Brain (organoid and tissue), 16 donors: ENCODE measurements at places on chromosomes 2 and 18.
A peak's percentile ranks its signal among the peaks of the same experiment; 100 is the strongest.

DNA sequence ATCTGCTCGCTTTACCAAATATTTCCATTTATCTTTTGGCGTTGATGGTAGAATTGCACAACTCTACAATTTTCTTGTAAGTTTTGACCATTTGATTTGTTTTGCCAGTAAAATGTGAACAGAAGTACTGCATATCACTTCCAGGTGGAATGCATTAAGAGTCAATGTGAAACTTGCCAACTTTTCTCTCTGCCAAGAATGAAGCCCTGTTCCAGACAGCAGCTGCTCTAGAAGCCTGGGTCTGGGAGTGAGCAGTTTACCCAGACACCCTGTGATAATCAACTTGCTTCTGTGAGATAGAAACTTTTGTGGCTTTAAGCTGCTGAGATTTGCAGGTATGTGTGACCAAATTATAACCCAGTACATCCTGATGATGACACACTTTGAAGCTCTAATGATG is 115.9 kb upstream of the SYT4 start:
- DNase-seq, result no peak

DNA sequence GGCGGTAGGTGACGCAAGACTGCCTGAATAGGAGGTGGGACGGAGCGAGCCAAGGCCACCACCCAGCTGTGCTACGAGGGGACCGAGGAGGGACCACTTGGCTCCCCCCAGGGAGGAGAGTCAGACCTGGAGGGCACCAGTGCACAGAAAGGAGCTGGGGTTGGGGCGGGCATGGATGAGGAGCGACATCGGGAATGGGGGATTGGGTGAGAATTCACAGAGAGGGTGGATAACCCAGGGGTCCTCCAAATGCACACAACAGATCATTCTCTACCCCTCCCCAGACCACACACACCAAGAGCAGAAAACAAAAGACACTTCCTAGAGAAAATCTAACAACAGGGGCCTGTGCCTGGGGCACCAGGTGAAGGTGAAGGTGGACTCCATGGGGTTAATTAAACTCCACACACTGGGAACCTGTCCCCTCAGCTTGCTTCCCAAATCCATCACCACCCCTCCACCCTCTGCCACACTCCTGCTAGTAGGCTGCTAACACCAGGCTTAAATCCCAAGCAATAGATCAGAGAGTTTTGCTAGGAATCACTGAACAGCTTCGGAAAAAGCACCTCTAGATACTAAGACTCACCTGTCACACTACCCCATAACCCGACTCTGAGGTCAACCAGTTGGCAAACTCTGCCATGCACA is 274.6 kb downstream of the EIPR1 start:
- DNase-seq, result no peak

DNA sequence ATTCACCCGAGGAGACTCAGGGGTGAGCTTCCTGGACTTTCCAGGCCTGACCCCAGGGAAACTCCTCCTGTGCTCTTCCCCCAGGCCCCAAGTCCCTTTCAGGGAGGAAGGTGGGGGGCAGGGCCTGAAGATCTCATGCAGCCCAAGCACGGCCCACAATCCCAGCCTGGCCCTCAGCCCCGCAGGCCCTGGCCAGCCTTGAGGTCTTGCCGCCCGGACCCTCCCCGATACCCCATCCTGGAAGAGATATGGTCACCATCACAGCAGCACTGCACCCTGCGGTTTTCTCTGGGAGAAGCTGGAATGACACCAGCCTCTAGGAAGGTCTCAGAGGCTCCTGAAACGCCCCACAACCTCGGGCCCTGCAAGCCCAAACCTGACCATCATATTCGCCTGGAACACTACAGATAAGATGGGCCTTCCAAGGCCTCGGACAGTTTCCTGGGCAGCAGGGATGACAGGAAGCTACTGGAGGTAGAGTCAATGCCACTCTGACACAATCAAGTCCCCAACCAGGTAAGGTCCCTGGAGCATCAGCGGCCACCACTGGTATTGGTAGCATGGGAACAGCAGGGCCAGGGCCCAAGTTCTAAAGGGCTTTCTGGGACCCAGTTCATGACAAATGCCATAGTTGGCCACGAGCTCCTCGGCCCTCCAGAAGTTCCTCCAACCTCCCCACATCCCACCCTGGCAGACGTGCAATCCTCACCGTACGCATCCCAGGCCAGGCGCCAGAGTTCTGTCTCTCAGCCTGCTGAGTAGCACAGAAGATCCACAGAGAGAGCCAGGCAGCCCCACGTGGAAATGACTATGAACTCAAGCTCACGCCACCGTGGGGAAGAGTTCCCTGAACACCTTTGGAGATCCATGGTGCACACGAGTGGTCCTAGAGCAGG is 8.6 kb downstream of the SDC1 start:
- no peak for DNase-seq

DNA sequence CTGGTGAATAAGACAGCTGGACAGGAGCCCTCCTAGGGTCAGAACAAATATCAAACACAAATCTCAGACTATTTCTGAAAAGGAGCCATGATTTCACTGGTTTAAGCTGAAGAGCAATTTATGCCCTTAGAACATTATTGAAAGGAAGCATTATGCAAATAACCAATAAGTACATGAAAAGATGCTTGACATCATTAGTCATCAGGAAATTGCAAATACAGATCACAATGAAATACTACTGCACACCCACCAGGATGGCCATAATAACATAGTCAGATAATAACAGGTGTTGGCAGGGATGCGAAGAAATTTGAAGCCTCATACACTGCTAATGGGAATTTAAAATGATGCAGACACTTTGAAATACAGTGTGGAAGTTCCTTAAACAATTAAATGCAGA is 176.4 kb upstream of the RAB6C start:
- no peak for DNase-seq

- no peak for DNase-seq
Measured at GRCh38 chr2:6164986-6165747, 473.0 kb downstream of the SOX11 start.

DNA sequence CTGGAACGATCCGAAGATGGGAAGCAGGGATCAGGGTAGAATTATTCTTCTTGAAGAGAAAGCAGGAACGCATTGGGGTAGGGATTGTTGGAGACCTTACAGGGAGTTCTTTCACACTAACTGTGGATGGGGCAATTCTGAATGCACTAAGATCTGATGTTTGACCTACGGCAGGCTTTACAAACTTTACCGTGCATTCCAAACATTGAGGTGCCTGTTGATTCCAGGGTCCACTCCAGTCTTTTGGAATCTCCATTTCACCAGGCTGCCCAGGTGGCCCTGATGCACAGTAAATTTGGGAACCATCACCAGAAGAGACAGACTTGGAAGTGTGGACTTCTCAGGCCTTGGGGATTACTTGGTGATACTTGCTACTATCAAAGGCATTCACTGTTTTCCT is 76.9 kb downstream of the RFTN2 start:
- no peak for DNase-seq

GRCh38 chr2:127155947-127156346 is 49.0 kb upstream of the BIN1 start:
- no peak for DNase-seq

GRCh38 chr18:10495936-10496335 is 29.9 kb upstream of the NAPG start:
- DNase-seq, result no peak

DNA sequence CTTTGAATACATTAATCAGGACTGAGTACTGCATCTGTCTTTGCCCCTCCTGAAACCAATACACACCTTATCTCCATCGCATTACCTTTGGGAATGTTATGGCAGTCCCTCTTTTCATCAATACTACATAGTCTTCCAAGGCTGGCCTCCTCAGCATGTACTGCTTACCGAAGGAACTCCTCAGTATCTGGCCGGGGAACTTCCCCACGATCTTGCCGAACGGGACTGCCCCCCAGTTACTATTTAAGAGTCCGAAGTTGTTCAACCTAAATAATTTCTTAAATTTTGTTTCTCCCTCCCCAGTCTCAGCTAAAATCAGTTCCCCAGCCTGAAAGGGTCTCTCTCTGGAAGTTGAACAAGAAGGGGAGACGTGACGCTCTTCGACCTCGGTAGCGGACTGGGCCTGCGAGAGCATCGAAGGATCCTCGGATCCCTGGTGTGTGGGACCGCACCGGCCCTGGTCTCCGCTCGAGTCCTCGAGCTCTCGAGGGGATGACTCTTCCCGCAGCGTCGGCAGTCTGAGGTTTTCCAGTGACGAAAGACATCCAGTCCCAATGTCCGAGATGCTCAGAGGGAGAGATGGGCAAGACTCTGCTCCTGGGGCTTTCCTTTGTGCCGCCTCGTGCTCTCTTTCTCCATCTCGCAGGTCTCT is 489 bp downstream of the TRMT61B start:
- DNase-seq, result no peak

- DNase-seq, result no peak
Measured at GRCh38 chr2:238739668-238740067, 108.2 kb upstream of the TWIST2 start.

DNA sequence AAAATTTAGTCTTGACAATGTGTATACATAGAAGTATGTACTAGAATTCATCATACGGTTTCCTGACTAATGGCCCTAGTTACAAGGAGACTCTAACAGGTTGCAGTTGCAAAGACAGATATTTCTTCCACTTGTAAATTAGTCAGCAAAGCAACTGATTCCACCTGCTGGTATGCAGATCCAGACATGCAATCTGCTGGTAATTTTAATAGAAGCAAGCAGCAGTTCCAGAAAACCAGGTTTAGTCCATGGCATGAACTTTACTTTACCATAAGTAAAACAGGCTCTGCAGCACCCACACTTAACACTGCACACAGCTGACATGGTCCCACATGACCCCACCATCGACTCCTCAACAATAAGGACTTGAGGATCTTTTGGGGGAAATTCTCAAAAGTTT is 110.9 kb upstream of the SP3 start:
- DNase-seq, result peak; percentile 17

- DNase-seq, result no peak
Measured at GRCh38 chr2:181774685-181775084, 94.4 kb upstream of the NEUROD1 start.

GRCh38 chr18:77733292-77733903 is 483.8 kb downstream of the GALR1 start:
- no peak for DNase-seq

DNA sequence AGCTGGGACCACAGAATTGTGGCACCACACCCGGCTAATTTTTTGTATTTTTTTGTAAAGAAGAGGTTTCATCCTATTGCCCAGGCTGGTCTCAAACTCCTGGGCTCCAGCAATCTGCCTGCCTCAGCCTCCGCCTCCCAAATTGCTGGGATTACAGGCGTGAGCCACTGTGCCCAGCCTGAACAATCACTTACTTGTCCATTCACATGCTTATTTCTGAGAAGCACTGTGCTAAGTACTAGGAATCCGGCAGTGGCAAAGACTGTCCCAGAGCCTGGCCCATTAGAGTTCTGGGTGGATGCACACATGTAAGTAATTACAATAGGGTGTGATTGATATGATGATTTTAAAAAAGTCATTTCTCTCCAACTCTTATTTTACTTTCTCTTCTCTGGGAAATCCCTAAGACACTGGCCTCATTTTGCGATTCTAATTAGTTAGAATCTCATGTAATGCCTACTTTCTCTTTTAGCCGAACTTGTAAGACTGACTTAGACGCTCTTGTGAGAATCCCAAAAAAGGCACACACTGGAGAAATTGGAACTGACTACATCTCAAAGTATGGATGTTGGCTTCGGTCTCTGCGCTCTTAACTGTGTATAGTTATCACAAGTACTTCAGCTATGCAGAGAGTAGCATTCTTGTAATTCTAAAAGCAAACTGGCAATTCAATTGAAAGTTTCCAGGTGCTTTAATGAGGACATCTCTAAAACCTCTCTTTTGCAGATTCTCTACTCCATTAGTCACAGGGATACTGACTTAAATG is 567.7 kb downstream of the DCC start:
- peak; percentile 91 for DNase-seq

GRCh38 chr2:227022608-227023007 is 141.4 kb downstream of the COL4A4 start:
- no peak for DNase-seq

DNA sequence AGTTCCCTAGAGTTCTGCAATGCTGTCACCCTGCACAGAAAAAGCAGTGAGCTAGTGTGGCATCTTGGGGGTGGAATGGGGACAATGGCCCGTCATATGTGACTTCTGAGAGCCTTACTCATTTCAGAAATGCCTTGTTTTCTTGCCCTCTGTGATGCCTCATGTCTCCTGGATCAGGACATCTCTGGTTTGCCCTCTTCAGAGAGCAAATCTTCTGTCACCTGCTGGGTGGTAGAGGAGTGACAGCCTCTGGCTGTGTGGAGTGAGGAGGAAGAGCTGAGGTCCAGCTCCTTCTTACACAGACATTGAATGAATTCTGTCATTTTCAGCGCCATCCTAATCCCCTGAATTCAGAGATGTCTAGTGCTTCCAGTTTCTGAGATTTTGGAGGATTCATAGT is 55.6 kb upstream of the PHLPP1 start:
- DNase-seq, result no peak

DNA sequence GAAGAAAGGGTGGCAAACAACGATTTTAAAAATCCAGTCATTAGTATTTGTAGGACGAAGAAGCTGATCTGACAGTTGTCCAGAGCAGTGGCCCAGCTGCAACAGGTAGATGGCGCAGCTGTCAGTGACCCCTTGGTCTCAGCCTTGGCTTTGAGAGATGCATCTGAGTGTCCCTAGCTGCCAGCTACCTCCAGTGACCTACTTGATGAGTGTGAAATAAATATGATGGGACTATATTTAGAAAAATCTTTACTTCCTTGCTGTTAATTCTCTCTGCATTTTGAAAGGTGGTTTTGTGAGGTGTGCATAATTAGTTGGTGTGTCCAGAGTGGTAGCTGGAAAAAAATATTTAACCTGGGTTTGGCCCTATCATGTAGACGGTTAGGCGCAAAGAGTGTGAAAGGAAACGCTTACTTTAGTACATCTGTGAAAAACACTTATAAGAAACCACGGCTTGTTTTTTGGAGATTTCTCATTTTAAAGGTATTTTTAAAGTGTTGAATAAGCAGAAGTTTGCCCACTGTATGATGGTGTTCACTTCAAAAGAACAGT is 963 bp downstream of the INPP1 start:
- DNase-seq, result peak; percentile 69

DNA sequence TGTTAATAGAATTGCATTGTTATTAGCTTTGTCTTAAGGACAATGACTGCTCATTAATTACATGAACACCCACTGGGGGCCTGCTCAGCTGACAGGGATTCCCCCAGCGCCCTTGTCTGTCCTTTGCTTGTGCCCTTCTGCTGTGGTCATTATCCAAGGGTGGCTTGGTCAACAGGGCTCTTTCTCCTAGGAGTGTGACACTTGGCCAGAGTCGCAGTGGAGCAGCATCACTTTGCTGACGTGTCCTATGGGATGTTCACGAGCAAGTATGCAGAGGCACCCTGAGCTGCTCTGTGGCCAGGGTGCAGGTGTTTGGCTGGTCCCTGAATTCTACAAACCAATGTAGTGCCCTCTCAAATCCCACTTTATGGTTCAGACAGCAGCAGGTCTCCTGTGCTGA is 46.0 kb downstream of the PTGR3 start:
- no peak for DNase-seq

DNA sequence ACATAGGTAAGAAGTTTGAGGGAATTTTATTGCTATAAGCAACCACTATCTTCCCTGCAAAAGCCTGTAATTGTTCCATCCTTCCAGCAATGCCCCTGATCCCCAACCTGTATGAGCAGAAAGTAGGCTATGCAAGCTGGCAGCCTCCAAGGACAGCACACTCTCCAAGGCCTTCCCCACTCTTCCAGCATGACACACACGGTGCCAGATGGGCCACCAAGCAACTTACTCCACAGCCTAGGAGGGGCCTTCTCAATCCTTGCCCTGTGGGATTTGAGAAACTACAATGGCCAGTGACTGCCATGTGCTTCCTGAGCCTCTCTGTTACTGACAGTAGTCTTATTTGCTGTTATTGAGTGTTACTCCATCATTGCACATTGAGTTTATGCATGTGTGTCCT is 137.5 kb downstream of the ACTR3 start:
- no peak for DNase-seq
